ENCODE measurements at places on chromosomes 12 and 14.

DNA sequence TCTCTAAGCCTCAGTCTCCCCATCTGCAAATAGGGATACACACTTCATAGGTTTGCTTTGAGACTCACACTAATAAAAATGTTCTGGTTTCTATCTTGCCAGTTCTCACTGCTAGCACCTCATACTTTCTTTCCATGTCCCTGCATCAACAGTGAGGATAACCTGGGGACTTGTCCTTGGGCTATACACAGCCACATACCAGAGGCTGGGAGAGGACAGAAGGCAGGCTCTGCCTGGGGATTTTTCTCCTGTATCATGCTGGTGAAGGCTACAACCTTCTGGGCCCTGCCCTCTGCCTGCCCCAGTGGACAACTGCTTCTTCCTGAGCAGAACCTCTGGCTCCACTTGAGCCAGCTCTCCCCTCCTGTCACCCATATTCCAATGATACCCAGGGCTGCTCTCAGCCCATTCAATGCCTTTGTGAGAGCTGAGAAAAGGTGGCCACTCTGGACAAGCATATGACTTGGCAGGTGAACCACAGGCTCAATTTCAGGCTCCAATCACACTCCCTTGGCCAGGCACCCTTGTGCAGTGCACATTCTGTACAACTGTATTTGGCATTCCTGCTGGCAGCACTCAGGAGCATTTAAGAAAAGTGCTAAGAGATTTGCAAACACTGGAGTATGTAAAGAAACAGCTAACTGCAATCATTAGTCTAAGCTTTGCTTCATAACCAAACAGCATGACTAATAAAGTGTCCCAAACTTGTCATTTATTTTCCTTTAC, 135.8 kb upstream of the VRK1 start:
- DNase-seq = no peak

DNA sequence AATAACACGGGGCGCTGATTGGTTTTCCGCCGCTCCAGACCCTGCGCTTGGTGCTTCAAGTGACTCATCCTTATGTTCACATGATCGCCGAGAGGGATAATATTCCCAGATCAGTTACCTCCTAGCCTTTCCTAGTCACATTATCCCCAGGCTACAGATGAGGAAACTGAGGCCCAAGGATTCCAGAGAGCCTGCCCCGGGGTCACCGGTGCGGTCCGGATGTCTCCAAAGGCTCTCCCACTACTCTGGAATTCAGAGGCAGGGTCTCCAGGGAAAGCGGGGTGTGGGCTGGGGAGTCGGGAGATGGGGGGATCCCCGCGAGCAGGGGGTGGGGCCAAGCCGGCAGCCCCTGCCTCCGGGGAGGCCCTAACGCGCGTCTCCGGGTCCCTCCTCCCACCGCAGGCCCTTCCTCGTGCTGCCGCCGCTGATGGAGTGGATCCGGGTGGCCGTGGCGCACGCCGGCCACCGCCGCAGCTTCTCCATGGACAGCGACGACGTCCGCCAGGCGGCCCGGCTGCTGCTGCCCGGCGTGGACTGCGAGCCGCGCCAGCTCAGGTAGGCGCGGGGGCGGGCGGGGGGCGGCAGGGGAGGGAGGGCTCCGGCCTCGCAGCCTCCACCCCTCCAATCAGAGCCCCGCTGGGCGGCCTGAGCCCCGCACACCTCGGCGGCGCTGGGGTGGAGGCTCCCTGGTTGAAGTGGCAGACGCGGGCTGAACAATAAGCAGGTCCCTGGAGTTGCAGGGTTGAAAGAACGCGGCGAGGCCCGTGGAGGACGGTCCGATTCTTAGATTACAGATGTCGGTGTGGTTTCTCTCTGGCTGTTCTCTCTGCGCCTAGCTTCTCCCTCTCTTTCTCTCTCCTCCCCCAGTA, 104.6 kb upstream of the PWP1 start:
- no peak for DNase-seq

GRCh38 chr12:120116792-120117651, 469 bp upstream of the RAB35 start:
- peak; percentile 95 for DNase-seq

DNA sequence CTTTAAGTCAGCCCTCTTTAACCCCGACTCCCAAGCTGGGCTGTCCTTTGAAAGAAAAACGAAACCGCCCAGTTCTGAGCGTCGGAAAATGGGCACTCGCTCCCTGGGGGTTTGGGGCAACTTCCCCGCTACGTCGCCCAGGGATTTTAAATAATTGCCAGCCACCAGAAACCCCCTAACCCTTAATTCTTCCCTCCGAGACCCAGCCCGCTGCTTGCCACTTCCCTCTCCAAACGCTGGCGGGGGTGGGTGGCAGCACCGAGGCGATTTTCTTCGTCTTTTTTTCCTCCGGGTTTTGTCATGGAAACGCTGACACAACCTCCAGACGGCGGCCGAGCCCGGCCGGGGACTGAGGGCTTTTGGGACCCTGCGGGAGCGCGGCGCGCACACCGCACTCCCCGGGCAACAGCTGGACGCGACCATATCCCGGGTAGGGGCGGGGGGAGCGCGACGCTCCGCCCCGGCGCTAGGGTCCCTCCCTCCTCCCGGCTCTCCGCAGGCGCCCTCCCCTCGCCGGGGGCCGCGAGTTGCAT, at the start of gene CHST11:
Gene CHST11 (plus strand): TSS at position 532 of the 533 bp plus-strand sequence.
- DNase-seq = peak; percentile 76

DNA sequence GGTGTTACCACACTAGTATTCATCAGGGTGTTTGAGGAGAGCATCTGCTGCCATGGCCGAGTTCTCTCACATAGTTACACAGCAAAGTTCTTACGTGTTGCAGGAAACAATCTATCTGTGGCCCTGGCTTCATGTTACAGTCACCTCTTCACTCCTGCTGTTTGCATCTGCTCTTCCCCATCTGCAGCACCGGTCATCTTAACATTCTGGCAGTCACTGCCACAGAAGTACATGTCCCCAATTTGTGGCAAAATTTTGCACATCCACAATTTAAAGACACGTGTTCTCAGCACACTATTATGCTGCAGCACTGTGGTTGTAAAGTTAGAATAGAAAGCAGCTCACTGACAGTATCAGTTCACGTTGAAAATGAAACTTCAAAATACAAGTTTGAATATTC, 23.2 kb downstream of the MAPK1IP1L start:
- DNase-seq = no peak

DNA sequence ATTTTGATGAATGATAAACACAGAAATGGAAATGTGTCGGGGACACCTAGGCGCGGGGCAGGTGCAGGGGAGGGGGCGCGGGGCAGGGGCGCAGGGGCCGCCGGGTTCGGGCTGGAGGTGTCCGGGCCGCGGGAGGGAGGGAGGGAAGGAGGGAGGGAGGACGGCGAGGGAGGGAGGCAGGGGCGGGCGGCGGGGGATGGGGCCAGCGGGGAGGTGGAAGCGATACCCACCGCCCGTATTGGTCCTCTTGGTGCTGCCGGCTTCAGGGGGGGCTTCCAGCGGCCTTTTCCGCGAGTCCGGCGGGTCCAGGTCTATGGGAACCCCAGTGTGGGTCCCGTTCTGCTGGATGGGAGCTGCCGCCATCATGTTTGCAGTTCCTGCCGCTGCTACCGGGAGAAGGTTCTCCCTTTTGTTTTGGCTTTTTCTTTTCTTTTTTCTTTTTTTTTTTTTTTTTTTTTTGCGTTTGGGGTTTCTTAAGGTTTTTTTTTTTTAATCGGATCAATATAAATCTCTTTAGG, 703 bp downstream of the NOVA1 start:
- no peak for DNase-seq

DNA sequence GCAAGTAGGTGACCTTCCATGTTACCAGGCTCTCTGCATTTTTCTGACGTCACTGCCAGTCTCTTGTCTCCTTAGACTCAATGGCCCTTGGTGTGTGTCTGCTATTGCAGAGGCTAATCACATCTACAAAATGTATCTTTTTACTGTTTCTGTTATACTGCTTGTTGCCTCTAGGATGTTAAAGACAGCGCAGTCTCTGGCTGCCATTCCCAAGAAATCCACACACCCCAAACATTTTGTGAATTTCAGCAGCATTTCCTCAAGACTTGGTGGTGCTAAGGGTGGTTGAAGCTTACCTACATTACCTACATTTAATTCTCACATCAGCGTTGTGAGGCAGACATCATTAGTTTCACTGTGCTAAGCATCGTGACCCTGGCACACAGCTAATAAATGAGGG, 87.2 kb downstream of the C12orf75 start:
- DNase-seq = no peak

DNA sequence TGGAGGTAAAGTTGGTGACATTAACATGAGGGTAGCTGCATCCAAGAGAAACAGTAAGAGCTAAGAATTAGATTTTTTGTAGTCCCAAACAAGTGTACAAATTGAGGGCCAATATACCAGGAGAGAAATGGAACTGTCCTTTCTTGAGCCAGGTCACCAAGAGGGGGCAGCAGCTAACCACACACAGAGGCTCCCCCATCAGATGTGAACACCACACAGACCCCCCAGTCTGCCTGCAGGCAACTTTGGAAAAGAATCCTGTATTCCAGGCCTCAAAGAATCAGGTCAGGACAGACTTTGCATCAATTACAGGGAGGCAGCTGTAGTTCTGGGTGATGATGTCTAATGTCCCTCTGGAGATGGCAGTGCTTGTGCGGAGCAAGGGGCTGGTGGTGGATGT, 77.9 kb downstream of the SPTB start:
- no peak for DNase-seq

DNA sequence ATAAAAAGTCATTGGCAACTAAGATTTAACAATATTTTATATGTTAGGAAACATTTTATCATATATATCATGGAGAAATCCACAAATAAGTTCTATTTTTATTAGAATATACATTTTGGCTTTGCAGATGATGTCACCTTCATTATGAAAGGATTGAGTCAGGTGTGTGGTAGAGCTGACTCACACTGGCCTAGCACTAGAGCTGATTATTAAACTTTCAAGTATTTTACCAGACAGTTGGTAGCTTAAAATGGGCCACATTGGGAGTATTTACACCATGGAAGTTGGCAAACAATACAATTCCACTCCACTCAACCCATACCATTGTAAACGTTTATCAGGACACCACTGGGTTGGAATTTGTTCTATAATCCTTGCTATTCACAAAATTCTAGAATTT, 1036.6 kb downstream of the TRHDE start:
- no peak for DNase-seq

GRCh38 chr12:125169451-125169850, 104.2 kb downstream of the AACS start:
- no peak for DNase-seq

DNA sequence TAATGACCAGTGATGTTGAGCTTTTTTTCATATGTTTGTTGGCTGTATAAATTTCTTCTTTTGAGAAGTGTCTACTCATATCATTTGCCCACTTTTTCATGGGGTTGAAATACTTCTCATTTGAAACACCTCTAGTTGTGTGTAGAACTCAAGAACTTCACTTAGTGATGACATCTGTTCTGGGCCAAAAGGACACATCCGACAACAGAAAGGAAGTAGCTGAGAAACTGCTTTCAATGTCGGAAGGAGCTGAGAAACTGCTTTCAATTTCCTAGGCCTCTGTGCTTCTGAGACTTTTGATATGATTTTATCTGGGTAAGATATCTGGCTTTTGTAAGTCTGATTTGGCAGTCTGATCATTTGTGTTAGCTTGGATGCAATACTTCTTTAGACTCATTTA, 635.3 kb downstream of the TMTC2 start:
- DNase-seq = no peak

Measured in HL-60 (cell line).